ENCODE measurements at places on chromosomes 7 and 10.
A peak's percentile ranks its signal among the peaks of the same experiment; 100 is the strongest.

- DNase-seq: peak; percentile 61
Observed at GRCh38 chr10:110324201-110324804, 19.6 kb upstream of the SMNDC1 start.

GRCh38 chr7:20407585-20408466 lies 77.1 kb downstream of the ITGB8 start:
- peak; percentile 76 for DNase-seq

- DNase-seq: no peak
Observed at GRCh38 chr7:155198196-155198892, 99.3 kb upstream of the INSIG1 start.

- DNase-seq: no peak
Observed at GRCh38 chr7:6376820-6377219, 70.9 kb downstream of the DAGLB start.

- DNase-seq: peak; percentile 79
Observed at GRCh38 chr7:140517546-140518369, 38.5 kb upstream of the MKRN1 start.

GRCh38 chr10:2650328-2650727 lies 417.0 kb upstream of the PFKP start:
- no peak for DNase-seq

- peak; percentile 81 for DNase-seq
Observed at GRCh38 chr7:20193242-20193777, 23.9 kb downstream of the MACC1 start.

DNA sequence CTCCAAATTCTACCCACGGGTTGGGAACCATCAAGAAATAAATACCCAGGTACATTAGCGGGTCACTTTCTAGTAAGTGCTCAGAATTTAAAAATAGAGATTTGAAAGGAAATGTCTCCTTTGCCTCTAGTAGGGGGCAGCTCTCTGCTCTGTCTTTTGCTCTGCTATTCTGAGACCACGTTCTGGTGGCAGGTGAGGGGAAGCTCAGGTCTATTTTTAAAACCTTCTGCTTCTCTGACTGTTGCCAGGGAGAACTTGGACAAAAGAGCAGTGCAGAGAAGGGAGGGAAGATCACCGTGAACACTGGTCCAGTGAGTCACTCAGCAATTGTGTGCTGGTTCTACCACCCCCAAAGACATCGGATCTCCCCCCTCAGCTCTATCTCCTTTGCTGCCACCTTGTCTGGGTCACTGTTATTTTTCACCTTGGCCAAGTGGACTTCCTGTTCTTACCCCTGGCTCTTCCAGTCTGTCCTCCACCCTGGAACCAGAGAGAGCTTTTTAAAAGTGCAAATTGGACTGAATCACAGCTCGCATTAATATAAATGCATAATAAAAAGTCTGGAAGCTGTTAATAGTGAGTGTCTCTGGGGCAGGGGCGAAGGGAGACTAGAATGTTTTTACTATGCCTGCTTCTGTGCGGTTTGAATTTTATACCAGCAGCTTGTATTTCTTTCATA lies 72.4 kb upstream of the LOXL4 start:
- DNase-seq: peak; percentile 68

DNA sequence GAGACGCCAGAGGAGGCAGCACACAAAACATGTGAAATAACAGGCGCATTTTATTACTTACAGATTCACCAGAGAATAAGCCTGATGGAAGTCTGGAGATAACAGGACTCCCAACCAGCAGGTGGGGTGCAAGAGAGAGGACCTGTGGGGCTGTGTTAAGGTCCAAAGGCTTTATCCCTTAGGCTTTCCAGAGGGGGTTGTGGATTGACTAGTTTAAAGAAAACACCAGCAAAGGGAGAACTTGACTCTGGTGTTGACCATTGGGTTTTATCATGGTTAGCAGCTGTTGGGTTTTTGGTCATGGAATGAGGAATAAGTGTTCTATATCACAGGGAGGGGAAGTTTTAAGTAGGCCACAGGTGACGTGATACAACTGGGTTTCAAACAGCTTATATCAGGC lies 1.6 kb upstream of the CRPPA start:
- no peak for DNase-seq

- DNase-seq: no peak
Observed at GRCh38 chr7:133576612-133577168, 323.8 kb downstream of the EXOC4 start.

DNA sequence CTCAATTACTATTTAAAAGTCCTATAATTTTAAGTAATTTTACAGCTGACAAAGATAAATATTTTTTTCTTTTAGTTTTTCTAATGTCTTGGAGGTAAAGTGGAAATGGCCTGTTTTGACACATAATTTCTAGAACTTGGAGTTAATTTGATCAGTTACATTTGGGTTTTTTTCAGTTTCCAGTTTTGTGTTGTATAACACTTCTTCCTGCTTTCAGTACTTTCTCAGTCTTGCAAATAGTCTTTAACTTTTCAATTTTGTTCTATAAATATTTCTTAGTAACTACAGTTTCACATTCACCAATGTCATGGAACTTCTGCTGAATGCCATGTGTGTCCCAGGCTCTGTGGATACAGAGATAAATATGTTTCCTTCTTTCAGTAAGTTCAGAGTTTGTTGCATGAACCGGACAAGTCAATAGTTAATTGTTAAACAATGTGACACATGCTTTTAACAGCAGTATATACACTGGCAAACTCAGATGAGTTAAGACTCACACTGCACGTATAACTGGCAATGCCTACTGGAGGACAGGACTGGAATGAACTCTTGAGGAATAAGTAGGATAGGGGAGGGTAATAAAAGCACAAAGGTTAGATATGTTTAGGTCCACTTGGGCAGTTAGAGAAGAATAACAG lies 4.6 kb downstream of the SHOC2 start:
- no peak for DNase-seq

GRCh38 chr7:99409806-99410205 lies 1.0 kb downstream of the BUD31 start:
- no peak for DNase-seq

GRCh38 chr7:55128693-55129394 lies 110.0 kb downstream of the EGFR start:
- DNase-seq: peak; percentile 57

DNA sequence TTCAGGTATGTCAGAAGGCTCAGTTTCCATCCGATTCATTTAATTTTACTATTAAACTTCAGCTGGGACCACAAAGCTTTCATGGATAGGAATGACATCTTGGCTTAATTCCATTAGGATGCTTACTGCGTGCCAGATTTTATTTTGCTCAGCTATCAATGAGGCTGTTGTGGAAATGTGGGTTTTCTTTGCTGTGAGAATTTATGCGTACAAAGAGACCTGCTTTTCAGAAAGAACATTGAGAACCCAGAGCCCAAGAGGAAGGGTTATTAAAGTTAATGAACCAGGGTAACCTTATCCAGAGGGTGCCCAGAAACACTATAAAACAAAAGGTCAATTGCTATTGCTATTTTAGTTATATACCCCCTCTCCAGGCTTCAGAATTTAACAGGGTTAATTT lies 98.3 kb downstream of the MKLN1 start:
- DNase-seq: no peak

DNA sequence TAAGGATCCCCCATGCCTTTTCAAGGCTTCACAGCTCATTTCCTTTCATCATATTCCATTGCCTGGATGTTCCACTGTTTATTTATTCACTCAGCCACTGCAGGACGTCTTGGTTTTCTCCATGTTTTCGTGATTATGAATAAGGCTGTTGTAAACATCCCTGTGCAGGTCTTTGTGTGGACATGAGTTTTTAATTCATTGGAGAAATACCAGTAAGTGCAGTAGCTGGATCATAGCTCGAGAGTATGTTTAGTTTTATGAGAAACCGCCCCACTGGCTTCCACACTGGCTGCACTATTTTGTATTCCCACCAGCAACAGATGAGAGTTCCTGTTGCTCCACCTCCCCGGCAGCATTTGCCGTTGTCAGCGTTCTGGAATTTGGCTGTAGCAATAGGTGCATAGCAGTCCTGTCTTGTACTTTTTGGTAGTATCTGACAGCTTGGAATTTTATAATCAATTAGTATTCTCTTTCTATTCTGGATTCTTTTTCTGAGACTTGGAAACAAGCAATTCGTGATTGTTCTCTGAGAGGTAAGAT lies 269.9 kb upstream of the PITRM1 start:
- no peak for DNase-seq

DNA sequence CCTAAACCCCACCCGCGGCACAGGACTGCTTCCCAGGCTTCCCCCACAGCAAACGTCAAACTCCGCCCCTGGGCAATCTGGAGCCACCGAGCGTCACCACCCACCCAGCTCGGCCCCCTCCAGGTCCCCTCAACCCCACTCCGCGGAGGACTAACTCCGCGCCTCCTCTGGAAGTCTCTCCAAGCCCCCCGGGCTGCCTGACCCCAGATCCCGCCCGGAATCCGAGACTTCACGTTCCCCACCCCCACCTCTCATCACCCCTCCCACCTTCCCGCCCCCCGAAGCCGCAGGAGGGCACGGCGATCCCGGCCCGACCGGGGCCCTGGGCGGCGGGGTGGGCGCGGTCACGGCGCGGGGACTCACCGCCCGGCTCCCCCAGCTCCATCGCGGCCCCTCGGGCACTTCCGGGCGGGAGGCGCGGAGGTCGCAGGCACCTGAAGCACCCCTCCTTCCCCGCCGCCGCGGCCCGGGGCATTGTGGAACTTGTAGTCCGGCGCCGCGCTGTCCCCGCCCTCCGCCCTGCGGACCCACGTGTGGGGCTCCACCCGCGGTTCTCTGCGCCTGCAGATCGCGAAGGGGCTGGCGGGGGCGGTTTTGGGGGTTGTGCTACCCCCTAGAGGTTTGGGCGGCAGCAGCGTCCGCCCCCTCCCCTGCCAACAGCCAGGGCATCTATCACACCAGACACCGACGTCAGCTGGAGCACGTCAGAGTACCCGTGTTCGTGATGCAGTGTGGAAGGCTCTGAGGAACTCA lies at the start of gene TMUB1:
TSS of gene TMUB1 (minus strand) at position 423 of the 753 bp plus-strand sequence. CDS start 930 bp downstream, outside the sequence.
- DNase-seq: peak; percentile 52

GRCh38 chr7:38215735-38216670 lies 38.0 kb downstream of the STARD3NL start:
- DNase-seq: peak; percentile 94

GRCh38 chr7:41481353-41481752 lies 221.5 kb downstream of the INHBA start:
- DNase-seq: no peak

DNA sequence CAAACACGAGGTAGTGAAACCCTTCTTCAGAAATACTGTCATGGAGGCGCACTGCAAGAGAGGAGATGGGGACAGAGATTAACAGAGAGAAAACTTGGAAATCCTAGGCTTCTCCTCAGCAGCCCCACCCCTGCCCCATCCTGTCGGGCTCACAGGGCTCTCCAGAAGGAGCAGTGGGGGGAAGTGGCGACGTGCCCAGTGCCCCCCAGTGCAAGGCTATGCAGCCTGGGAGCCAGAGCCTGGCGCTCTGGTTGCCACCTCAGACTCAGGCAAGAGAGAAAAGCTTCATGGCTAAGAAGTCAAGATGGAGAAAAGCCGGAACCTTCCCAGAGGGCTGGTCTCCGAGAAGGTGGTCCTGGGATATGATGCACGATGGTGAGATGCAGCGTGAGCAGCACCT lies 21.2 kb downstream of the CAMK2G start:
- no peak for DNase-seq

- DNase-seq: no peak
Observed at GRCh38 chr7:630111-630511, 96.4 kb upstream of the DNAAF5 start.

- DNase-seq: peak; percentile 16
Observed at GRCh38 chr7:99267841-99268576, 4.6 kb upstream of the MYH16 start.

DNA sequence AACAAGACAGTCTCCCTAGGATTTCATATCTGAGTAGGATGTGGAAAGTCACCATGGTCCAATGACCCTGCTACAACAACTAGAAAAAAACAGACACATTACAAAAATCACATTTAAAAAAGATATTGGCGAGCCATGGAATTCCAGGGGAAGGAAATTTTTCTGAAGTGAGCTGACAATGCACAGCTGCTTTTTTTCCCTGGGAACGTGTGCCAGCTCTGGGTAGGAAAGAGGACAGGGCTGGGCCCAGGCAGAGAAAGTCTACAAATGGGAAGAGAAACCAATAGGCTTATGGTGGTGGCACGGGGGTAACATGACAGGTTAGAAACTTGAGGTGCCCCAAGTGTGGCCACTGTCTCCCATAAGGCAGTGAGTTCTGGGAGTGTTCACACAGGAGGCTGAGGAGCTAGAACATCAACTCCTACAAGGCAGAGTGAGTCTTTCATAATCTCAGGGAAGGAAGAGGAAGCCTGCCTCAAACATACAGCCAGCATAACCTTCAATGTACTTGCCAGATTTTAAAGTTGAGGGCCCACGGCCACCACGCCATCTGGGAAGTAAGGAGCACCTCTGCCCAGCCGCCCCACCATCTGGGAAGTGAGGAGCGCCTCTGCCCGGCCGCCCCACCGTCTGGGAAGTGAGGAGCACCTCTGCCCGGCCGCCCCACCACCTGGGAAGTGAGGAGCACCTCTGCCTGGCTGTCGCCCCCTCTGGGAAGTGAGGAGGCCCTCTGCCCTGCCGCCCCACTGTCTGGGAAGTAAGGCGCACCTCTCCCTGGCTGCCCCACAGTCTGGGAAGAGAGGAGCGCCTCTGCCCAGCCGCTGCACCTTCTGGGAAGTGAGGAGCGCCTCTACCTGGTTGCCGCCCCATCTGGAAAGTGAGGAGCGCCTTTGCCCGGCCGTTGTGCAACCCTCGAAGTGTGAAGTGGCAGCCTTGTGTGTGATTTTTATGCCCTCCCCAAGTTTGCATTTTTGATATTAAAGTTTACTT lies 5.9 kb downstream of the FBXL13 start:
- no peak for DNase-seq

- peak; percentile 92 for DNase-seq
Observed at GRCh38 chr10:28254290-28254985, 48.4 kb downstream of the MPP7 start.

DNA sequence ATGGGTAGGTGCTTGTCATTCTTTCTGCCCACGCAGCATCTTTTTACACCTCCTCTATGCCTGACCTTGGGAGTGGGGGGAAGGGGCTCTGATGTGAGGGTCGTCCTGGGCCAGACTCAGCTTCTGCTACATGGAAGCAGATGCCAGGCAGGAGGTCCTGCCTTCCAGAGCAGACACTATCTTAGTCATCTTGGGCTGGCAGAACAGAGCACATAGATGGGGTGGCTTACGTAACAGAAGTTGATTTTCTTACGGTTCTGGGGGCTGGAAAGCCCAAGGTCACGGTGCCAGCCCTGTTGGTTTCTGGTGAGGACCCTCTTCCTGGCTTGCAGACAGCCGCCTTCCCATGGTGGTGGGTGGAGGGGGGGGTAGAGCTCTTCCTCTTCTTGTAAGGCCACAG lies 159.0 kb downstream of the PRKAG2 start:
- DNase-seq: no peak

- no peak for DNase-seq
Observed at GRCh38 chr10:62919776-62920175, 103.6 kb upstream of the EGR2 start.

- DNase-seq: no peak
Observed at GRCh38 chr7:30436046-30436445, 42.5 kb downstream of the NOD1 start.
